Globus pallidus (tissue), 1 donor: ENCODE measurements at places on chromosomes 11 and 22.

DNA sequence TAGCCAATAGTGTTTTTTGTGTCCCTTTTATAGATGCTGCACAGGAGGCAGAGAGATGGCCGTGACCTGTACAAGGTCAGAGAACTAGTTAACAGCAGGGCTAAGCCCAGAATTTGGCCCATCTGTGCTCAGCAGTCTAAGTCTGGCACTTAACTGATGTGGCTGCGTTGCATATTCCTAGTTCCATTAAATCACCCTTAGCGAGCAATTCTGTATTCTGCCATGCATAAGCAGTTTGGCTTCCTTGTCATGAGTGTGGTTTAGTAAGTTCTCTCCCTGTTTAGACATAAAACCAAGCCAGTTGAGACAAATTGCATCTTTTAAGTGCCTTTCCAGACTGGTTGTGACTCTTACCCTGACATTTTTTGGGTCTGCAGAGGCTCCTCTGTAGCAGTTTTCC is 230.6 kb upstream of the TENM4 start:
- no peak for DNase-seq

DNA sequence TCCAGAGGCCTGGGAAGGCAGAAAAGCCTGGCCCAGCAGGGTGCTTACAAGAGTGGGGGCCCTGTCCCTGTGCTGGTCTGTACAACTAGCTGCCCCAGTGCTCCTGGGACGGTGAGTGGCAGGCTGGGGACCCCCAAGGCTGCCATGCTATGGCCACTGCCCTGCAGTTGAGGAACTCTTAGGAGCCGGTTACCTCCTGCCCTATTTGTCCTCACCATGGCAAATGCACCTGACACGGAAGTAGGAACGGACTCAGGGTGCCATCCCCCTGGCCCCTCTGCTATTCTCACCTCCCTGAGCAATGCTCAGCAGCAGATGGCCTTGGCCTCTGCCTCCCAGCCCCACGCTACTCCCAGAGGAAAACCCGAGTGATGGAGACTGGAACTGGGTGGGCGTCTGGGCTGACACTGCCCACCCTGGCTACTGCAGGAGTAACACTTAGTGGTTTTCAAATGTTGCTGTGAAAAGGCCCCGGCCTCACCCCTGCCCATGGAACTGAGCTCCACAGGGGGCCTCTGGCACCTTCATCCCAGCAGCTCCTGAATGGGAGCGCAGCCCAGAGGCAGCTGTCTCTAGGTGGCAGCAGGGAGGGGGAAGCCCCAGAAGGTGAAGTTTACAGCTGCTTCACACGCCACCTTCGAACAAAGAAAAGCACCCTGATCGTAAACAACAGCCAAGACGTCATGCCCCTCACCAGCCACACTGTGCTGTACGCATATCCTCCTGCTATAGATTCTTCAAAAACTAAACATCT is 105.3 kb downstream of the CTTN start:
- DNase-seq, result no peak

DNA sequence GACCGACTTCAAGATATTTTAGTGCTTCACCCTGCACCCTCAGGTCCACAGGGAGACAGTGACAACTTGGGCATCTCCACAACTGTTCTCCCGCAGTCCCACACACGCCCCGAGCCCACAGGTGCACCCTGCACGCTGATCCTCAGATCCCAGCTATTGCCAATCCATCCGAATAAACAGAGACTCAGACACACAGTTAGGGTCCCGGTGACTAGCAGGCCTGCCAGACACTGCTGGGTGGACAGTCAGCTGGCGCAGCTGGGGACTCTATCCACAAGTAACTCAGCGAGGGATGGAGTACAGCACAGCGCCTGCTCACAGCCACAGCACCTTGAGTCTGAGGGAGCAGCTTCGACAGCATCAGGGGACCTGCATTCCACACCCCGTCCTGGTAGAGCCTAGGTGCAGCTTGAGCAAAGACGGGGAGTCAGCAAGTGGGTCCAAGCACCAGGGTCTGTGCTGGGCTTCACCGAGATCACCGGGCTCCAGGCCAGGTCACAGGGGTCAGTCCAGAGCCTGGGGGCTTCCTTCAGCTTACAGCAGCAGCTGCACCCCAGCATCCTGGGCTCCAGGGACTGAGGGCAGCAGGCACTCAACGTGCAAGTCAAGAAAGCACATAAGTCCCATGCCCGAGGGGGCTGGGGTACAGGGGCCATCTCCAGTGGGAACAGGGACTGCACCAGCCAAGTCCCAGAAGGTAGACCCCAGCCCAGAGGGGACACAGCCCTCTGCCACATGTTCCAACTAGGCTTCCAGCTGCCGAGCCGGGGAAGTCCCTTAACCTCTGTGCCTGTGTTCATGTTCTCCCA is 7.6 kb downstream of the RPL3 start:
- no peak for DNase-seq

- peak; percentile 47 for DNase-seq
Measured at GRCh38 chr11:111586388-111586831, 15.8 kb upstream of the SIK2 start.

DNA sequence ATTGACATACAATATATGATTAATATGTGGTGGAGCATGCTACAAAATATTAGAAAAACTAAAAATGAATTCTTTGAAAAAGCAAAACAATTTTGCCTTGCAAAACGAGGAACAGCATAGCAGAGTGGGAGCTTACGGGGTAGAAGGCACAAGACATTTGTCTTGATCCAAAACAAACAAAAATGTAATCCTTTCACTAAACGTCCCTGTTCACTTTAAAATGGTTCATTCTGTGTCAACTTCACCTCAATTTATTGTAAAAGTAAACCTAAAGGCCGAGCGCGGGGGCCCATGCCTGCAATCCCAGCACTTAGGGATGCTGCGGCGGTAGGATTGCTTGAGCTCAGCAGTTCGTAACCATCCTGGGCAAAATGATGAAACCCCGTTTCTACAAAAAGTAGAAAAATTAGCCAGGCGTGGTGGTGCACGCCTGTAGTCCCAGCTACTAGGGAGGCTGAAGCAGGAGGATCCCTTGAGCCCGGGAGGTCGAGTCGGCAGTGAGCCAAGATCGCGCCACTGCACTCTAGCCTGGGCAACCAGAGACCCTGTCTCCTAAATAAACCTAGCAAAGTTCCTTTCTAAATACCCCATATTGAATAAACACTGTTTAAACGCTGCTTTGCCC is 2.0 kb downstream of the PRDM10 start:
- no peak for DNase-seq

DNA sequence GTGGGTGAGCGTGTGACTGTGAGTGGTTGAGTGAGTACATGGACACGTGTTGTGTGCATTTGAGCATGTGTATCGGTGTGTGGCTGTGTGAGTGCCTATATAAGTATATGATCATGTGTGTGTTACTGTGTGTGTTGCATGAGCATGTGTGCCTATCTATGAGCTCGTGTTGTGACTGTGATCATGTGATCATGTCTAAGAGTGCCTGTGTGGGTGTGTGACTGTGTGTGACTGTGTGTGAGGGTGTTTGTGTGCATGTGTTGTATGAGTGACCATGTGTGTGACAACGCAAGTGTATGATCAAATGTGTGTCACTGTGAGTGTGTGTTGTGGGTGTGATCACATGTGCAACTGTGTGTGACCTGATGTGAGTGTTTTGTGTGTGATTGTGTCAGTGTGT is 88.8 kb downstream of the UBASH3B start:
- DNase-seq, result no peak

- DNase-seq, result no peak
Measured at GRCh38 chr11:111213256-111213655, 32.3 kb upstream of the POU2AF2 start.

DNA sequence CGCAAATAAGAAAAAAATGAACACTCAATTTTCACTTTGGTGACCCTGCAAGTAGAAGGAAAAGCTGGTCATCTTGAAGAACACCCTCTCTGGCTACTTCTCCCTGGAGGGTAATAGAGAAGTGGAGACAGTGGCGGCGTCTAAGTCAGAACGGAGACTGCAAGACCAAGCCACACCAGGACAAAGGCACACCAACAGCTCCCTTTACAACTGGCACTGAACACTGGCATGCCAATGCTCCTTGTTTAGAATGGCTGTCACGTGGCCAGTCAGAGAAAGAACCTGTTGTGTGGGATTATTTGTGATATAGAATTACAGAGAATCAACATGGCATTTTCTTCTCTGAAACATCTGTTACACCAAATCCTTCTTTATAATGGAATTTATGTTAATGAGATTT is 61.3 kb upstream of the YPEL1 start:
- peak; percentile 80 for DNase-seq

DNA sequence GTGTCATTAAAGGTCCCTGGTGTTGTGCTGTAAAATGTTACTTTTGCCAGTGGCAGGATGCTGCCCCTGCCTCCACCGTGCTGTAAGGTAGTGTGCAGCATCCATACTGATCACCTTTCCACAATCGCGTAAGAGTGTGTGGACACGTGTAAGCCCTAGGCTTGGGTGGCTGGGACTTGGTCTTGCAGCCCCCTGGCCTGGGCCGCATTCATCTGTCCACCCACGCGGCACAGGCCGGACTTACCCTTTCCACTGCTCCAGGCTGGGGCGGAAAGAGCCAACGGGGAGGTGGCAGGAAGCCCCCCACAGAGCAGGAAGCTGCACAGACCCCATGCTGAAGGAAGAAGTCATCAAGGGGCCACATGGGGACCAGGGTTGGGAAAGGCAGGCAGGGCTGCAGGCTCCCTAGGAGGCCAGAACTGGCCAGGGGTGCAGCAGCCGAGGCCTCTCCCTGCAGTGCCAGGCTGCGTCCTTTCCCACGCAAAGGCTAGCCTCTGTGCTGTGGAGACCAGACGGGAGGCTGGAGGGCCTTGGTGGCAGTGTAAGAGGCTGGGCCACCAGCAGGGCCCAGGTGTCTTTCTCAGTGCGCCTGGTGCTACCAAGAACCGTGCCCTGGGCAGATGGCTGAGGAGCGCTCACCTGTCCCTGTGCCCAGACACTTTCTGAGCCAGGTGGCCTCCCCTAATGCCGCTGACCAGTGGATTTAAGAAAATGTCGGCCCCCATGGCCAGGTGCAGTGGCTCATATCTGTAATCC is 11.7 kb upstream of the TMEM191C start:
- DNase-seq, result no peak

- no peak for DNase-seq
Measured at GRCh38 chr11:69852056-69852455, 32.8 kb upstream of the FGF3 start.

DNA sequence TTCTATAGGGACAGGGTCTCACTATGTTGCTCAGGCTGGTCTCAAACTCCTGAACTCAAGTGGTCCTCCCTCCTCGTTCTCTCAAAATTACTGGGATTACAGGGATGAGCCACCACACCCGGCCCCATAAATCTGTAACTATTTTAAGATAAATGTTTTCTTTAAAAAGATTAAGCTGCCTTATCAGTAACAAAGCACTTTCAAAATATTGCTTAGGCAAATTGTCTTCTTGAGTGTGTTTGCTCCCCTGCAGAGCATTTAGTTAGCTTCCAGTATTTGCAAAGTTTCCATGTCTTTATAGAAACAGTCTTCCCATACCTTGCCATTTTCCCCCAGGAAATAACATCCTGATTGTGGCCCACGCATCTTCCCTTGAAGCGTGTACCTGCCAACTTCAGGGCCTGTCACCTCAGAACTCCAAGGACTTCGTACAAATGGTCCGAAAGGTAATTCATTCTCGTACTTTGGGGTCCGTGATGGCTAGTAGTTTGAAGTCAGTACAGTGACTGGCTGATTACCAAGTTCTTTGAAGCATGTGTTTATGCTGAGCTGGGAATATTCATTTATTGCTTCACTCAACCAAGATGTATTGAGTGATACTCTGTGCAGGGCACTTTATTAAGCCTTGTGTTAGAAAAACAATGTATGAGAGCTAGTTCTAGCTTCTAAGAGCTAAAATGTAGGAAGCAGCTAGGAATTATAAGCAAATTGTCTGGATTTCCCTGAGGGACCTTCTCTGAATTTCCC is 30.4 kb upstream of the CRTAM start:
- no peak for DNase-seq

DNA sequence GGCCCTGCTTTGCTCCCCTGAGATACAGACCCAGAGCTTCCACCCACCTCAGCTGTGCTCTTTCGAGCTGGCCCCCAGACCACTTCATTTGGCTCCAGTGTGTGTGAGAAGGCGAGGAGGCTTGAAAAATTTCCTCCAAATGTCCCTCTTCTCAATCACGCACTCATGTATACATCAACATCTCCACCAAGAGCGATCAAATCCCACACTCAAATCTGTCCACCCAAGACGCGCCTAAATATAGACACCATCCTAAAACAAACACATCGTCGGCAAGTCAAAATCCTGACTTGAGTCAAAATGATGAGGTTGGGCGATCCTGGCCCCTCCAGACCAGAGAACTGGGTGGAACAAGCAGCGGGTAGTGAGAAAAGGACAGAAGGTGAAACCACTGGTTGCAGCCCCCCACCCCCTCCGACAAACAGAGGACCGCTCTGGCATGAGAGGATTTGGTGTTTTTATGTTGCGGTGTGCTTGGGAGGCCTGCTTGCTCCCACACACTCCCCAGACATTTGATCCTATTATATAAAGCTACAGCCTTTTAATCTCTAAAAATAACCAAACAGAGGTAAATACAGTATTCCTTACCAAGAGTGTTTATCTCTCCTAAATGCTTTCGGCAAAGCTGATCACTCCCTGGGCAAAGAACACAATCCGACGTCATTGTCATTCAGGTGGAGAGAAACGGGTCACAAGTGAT is 10.2 kb downstream of the MN1 start:
- DNase-seq, result no peak

DNA sequence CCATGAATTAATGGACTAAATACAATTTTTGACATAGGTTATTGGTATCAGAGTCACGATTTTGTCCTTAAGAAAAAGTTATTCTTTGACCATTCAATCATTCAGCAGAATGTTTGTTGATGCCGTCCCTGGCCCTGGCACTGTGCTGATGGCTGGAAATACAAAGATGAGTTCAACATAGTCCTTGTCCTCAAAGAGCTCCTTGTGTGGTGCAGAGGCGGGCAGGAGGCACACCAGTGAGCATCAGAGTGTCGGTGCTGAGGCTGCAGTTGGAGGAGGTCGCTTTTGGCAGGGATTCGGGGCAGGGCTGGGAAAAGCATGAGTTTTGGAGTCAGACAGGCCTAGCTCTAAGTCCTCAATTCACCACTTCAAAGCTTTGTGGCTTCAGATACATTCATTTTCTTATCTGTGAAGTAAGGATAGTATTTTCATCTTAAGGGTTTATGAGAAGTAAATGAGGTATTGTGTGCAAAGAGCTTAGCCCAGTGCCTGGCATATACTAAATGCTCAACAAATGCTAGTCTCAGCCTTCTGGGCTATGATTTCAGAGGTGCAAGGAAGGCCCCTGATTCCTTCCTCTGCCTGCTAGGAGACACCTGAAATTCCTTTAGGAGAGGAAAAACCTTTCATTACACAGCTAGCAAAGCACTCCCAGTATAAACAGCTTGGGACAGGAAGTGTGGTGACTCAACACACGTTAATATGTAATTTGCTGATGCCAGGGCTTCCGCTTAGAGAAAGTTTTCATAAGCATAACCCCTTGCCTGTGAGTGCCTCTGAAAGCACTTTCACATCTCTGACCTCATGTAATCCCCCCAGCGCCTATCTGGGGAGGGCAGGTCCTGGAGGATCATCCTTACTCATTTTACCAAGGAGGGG is 113.8 kb downstream of the NECTIN1 start:
- DNase-seq, result peak; percentile 92

GRCh38 chr22:24707470-24707801 is 67.1 kb downstream of the PIWIL3 start:
- DNase-seq, result no peak

- no peak for DNase-seq
Measured at GRCh38 chr22:50118129-50118528, 28.3 kb downstream of the MOV10L1 start.

GRCh38 chr22:41482319-41482935 is 13.5 kb downstream of the ACO2 start:
- no peak for DNase-seq
